ENCODE measurements at places on chromosomes 1 and 21. TPM values are rescaled to one million over a fixed set of nuclear protein-coding genes. Genes with fewer than 3 reads are reported as not detected.

GRCh38 chr1:228740543-228741317, 5.5 kb downstream of the RHOU start:
- H3K27ac ChIP-seq: peak overlapping the region; percentile 25
- no peak overlapping the region for H3K4me3 ChIP-seq
- H3K27me3 ChIP-seq: no peaks in the 10 kb centered on the region
- peaks cover 68% of the 10 kb centered on the region for H3K36me3 ChIP-seq
- no peaks in the 10 kb centered on the region for H3K4me1 ChIP-seq

- no peaks in the 10 kb centered on the region for H3K27me3 ChIP-seq
- no peak overlapping the region for H3K27ac ChIP-seq
- H3K4me1 ChIP-seq: no peaks in the 10 kb centered on the region
- no peak overlapping the region for H3K4me3 ChIP-seq
Measured at GRCh38 chr1:7117399-7118281, 332.4 kb downstream of the CAMTA1 start.

GRCh38 chr1:29453502-29454240, 217.3 kb downstream of the PTPRU start:
- H3K27me3 ChIP-seq: peaks cover 66% of the 10 kb centered on the region
- ATAC-seq: no peak
- no peak overlapping the region for H3K4me3 ChIP-seq
- H3K36me3 ChIP-seq: no peaks in the 10 kb centered on the region
- no peaks in the 10 kb centered on the region for H3K4me1 ChIP-seq

The CLCA1 gene
- not detected for total RNA-seq

The DDX59 gene
- total RNA-seq: 34.7 TPM
